ENCODE measurements at places on chromosomes 5 and 9.

DNA sequence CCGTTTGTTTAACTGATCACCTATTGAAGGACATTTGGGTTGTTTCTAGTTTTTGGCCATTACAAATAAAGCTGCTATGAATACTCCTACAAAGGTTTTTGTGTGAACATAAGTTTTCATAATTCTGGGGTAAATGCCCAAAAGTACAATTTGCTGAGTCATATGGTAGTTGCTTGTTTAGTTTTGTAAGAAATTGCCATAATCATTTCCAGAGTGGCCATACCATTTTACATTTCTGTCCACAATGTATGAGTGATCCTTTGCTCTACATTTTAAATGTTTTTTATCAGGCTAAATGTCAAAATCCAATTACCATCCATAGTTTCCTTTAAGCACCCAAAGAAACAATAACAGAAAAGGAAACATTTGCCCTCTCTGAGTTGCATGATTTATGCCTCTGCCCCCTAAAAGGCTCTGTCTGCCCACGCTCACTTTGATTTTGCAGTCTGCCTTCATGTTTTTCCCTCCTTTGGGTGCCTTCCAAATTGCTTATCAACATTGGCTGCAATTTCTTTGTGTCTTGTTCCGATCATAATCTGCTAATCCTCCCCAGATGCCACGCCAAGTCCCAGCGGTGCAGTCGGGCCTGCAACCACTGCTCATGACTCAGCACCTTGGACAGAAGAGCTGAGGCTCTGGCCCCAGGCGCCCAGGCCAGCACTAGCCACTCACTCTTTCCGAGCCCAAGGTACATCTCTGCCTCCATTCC is 339.2 kb downstream of the PIK3R1 start:
- no peak for DNase-seq

GRCh38 chr9:11868795-11869194 is 824.4 kb upstream of the TYRP1 start:
- DNase-seq: no peak

GRCh38 chr5:168086746-168087145 is 204.7 kb upstream of the WWC1 start:
- no peak for DNase-seq

DNA sequence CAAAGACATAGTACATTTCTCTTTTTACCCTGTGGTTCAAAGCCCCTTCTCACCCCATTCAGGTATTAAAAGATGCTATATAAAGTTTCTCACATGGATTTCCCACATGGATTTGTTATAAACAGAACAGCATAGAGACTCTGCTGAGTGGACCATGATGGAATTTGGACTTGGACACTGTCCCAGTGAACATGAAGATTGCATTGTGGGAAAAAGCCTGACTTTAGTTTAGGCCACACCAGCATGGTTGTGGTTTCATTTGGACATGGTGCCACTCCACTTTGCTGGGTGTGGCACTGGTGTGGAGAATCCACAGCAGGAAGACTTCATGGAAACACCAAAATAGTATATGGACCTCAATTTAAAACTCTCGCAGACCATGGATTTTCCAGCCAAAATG is 124.6 kb downstream of the ARHGAP26 start:
- DNase-seq: no peak

DNA sequence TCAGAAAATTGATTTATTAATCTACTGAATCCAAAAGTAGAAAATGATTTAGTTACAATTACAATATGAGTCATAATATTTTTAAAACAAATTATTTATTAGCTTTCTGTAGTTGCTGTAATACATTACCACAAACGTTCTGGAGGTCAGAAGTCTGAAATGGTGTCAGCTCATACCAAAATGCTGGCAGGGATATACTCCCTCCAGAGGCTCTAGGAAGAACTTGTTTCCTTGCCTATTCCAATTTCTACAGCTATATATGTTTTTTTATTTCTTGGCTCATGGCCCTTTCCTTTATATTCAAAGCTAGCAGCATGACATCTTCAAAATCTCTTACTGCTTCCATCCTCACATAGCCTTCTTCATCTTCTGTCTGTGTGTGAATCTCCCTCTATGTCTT is 667.9 kb upstream of the ITGA1 start:
- DNase-seq: no peak

- no peak for DNase-seq
Measured at GRCh38 chr5:14451871-14452270, 129.7 kb upstream of the OTULINL start.

DNA sequence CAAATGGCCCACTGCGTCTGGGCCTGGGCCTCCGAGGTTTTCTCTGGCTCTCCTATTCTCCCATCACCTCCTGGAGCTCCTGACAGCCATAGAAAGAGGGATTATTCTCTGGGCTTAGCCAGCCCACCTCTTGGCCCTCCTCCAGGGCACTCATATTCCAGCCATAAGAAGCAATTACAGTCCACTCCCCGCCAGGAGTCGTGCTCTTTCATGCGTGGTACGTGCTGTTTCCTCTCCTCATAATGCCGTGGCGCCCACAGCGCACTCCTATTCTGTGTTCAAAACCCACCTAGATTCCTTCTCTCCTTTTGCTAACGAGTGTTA is 240.8 kb upstream of the ZNF462 start:
- no peak for DNase-seq

GRCh38 chr9:133731876-133732638 is 6.1 kb downstream of the SARDH start:
- no peak for DNase-seq

- no peak for DNase-seq
Measured at GRCh38 chr9:115439641-115440040, 321.7 kb upstream of the TNC start.

DNA sequence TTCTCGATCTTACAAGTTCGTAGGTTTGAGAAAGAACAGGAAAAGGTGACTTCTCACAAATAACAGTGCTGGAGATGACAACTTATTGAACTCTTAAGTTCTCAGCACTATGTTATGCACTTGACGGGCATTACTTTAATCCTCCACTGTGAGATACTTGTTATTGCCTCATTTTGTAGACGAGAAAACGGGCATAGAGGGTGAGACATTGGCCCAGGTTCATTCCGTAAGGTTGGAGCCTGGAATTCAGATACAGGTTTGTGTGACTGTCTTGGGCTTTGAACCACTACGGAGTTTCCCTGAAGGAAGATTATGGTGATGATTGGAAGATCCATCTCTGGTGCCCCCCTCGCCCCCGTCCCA is 657 bp downstream of the MAT2B start:
- DNase-seq: no peak

DNA sequence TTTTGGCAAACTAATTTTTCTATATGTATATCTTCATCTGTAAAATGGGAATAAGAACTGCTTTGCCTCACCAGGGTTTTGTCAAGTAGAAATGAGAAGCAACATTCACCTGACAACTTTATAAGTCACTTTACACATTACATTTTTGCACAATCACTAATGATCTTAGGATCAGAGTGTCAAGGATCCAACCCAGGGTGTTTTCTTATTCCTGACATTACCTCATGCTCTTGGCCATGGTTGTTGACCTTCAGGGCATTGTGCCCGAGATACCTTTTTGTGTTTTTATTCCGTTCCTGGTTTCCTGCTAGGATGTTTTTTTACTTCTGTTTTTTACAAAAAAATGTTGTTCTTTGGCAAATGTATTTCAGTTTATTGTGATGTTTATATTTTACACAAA is 22.2 kb upstream of the RASA1 start:
- DNase-seq: no peak

DNA sequence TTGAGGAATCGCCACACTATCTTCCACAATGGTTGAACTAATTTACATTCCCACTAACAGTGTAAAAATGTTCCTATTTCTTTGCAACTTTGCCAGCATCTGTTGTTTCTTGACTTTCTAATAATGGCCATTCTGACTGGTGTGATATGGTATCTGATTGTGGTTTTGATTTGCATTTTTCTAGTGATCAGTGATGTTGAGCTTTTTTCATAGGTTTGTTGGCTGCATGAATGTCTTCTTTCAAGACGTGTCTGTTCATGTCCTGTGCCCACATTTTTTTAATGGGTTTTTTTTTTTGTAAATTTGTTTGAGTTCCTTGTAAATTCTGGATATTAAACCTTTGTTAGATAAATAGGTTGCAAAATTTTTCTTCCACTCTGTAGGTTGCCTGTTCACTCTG is 615.9 kb downstream of the SEMA5A start:
- DNase-seq: no peak

DNA sequence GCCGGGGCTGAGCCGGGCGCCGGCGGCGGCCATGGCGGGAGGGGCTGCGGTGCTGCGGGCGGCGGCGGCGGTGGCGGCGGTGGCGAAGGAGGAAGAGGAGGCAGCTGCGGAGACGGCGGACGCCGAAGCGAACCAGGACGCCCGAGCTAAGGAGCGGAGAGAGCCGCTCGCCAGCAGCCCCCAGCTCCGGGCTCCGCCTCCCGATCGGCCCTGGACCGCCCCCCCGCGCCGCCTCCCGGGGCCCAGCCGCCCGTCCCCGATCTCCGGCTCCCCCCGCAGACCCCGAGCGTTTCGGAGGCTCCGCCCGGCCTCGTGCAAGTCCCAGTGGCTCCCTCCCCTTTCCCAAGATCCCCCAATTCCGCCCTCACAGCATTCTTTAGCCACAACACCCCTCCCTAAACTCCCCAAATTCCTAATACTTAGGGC is at the start of gene ASTN2:
Gene ASTN2 (minus strand): TSS at position 152 of the 426 bp plus-strand sequence. CDS start 119 bp downstream, at position 33.
- peak; percentile 64 for DNase-seq

DNA sequence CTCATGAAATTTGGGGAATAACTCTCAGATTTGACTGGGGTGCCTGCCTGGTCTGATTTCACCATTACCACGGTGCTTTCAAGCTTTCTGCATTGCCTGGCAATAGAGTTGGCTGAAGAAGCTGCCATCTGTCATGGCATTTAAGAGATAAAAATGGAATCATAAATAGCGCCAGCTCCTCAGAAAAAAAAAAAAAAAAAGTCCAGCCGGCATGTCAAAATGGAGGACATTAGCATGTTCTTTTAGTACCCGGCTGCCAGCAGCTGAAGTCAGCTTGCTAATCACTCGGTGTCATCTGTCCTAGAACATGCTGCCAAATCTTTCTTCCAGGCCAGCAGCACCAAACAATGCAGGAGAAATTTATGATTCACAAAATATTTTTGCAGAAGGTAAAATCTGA is 57.7 kb upstream of the CER1 start:
- no peak for DNase-seq

DNA sequence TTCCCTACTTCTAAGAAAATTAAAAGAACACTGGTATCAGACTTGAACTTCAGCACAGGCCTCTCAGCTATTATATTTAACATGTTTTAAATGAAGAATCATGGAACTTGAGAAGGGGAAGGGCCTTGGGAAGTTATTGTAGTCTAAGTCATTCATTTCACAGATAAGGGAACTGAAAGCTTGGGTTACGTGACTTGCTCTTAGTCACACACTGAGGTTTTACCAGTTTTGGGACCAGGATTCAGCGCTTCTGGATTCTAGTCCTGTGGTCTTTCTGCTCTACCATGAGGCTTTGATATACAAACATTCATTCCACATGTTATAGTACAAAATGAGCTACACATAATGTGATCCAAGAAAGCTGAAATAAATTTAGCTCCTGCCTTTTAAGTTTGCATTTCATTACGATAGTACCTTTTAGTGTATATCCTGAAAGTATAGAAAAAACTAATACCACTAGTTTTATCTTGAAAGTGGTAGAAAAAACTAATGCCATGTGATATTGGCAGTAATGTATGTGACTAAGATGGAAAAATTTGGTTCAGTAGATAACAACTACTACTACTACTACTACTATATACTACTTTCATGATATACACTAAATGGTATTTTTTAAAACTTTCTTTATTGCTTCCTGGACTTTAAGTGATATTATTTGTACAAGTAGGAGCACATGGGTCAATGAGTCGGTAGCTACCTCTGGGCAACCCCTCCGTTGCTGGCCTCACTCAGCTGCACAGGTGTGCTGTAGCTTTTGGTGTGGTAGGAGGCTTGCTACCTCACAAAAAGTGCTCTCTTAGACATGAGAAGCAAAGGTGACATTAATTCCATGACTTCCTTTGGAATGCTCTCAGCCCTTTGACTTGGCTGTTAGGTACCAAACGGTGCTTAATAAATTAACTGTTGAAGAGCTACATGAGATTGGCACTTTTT is 40.7 kb downstream of the F2RL2 start:
- no peak for DNase-seq

DNA sequence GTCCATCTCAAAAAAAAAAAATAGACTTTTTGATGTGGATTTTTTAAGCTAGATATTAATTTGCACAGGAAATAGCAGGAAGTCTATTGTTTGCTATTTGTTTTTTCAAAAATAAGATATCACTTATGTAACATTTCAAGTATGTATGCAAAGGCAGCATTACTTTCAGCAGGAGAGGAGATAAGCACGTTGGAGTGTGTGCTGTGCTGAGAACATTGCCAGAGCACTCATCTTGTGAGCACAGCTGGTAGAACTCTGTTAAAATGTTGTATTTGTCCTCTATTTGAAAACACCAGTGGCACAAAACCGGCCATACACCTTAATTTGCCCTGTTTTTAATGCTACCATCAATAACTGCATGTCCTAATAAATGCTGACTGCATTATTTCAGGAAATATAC is 1061.9 kb upstream of the CDH18 start:
- no peak for DNase-seq

- no peak for DNase-seq
Measured at GRCh38 chr5:54516051-54516655, 1.4 kb upstream of the SNX18 start.

- DNase-seq: no peak
Measured at GRCh38 chr5:181234455-181235306, 9.0 kb downstream of the RACK1 start.

DNA sequence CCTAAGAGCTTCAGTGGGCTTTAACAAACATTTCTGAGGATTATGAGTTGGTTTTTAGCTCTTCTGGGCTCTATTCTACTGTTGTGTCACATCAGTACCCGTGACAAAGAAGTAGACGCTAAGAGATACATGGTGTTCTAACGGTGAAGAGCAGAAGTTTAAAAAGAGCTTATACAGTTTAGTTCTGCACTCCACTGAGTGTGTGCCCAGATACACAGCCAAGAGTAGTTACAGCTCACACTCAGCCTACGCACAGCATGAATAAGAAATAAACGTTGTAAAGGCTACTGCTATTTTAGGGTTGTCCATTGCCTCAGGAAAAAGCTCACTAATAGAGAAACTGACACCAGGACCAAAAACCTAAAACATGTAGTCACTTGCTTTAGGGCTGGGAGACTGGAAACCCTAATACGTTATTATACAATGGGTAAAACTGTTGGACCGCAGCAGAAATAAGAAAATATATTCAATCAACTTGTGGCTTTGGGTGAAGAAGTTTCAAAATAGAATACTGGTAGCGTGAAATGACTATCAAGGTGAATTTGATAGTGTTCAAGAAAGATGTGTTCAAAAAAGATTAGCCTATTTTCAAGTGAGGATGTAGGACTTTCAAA is 34.7 kb downstream of the PSIP1 start:
- no peak for DNase-seq

GRCh38 chr9:91465420-91465819 is 41.8 kb upstream of the NFIL3 start:
- DNase-seq: no peak
